ENCODE measurements at places on chromosomes 4 and X. TPM values are rescaled to one million over a fixed set of nuclear protein-coding genes. Genes with fewer than 3 reads are reported as not detected.

DNA sequence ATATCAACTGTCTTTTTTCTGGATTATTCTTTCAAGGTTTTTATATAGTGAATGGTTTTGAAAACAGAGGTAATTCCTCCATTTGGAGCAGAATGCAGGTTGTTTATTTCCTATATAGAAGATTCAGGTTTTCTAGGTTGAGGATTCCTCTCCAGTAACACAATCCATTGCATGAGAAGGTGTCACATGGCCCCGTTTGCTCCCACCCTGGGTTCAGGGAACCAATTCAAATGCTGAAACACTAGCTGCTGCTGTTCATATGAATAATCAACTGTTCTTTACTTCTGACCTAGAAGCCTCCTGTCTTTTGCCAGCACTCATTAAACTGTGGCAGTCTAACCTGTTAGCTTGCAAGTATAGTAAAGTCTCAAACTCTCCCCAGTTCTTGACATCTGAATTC, 1316.9 kb upstream of the TENM3 start:
- DNase-seq: no peak
- H3K4me1 ChIP-seq: no peaks in the 10 kb centered on the region
- H3K36me3 ChIP-seq: no peaks in the 10 kb centered on the region
- no peaks in the 10 kb centered on the region for H3K27me3 ChIP-seq
- no peak overlapping the region for H3K27ac ChIP-seq
- no peak overlapping the region for H3K4me3 ChIP-seq

DNA sequence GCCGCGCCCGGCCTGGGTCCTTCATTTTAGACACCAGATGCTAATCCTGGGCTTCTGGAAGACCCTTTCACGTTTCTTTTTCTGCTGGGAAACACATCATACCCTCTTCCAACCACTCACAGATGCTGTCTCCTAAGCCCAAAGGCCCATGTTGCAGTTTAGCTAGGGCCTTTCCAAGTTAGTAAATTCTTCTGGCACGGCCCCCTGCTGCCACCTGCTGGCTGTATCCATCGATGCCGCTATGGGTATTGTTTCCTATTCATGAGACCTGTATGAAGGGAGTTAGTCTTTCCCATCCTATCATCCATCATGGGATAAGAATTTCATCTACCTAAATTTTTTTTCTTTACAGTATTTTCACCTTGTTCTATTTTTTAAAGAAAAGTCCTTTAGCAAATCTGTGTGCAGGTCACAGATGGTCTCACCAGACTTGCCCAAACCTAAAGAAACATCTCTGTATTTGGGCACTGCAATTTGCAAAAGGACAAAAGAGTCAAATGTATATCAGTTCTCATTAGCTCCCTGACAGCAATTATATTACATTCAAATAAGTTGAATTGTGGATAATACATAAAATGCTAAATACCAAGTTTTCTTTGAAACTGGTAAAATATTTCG, 37.8 kb upstream of the SLC9A7 start:
- H3K36me3 ChIP-seq: no peaks in the 10 kb centered on the region
- peak; percentile 58 for DNase-seq
- H3K27me3 ChIP-seq: no peaks in the 10 kb centered on the region
- no peak overlapping the region for H3K27ac ChIP-seq
- H3K4me1 ChIP-seq: no peaks in the 10 kb centered on the region

- DNase-seq: no peak
- H3K27me3 ChIP-seq: no peaks in the 10 kb centered on the region
- no peak overlapping the region for H3K27ac ChIP-seq
Observed at GRCh38 chr4:144494280-144494679, 151.7 kb upstream of the HHIP start.

DNA sequence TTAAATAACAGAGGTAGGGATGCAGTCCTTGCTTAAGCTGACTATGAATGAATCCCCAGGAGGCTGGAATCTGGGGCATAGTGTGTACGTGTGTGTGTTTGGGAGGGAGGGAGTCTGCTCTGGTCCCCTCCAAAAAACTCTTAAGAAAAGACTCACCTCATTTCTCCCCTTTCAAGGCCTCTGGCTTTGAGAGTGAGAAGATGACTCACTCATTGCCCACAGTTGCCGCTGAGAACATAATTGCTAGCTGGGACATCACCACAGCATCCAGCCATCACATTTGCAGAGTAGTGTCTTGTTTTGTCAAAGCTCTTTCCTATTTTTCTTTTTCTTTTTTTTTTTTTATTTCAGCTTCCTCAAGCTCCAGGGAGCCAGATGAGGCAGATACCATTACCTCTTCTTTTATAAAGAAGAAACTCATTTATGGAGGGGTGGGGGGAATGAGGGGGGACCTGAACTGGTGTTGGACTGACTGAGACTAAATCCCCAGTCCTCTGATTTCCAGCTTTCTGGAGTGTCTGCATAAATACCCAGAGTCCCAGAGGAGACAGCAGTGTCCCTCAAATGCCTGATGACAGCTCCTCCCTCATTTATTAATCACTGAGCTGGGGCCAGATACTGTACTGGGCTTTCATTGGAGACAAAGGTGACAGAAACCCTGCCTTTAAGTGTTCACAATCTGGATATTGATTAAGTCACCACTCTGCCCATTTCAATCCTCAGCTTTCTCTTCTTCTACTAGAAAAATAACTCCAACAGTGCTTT, 61.9 kb upstream of the LAS1L start:
- H3K4me3 ChIP-seq: no peak overlapping the region
- peaks cover 14% of the 10 kb centered on the region for H3K4me1 ChIP-seq
- no peaks in the 10 kb centered on the region for H3K36me3 ChIP-seq
- H3K27me3 ChIP-seq: no peaks in the 10 kb centered on the region
- DNase-seq: no peak

DNA sequence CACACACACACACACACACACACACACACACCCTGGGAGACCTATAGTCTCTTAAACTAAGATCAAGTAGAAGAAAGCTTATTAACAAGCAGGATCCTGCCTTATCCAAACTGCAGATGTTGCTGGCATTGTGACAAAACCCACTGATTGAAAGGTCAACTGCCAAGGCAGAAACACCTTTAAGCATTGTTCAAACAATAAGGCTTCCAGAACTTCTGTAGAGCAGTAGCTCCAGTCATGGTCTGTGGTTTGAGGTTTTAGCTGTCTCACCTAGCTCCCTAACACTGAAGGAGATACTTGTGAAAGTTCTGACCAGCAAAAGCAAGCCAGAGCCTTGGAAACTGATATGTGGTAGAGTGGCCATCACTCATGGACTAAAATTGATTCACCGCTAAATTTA, 59.8 kb downstream of the PTCHD1 start:
- no peak overlapping the region for H3K4me3 ChIP-seq
- H3K27ac ChIP-seq: no peak overlapping the region
- no peaks in the 10 kb centered on the region for H3K36me3 ChIP-seq
- peaks cover 9% of the 10 kb centered on the region for H3K27me3 ChIP-seq
- H3K4me1 ChIP-seq: peaks cover 2% of the 10 kb centered on the region

DNA sequence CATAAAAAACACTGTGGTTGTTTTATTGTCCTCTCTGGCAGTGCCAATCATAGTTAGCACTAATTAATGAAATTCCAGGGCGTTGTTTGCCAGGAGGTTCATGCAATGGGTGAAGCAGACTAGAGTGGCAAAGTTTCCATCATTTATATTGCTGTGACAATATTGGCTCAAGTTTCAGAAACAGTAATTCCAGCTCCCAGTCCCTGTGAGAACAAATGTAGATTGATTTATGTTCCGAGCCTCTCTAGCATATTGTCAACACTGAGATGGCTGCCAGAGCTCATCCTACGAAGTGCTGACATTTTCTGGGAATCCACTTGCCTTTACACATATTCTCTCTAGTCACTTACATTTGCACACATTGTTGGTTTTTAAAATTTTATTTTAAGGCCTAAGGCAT, 440.0 kb upstream of the IGFBP7 start:
- H3K36me3 ChIP-seq: no peaks in the 10 kb centered on the region
- no peak overlapping the region for H3K27ac ChIP-seq
- DNase-seq: peak; percentile 71
- no peak overlapping the region for H3K4me3 ChIP-seq
- no peaks in the 10 kb centered on the region for H3K27me3 ChIP-seq
- no peaks in the 10 kb centered on the region for H3K4me1 ChIP-seq

- no peaks in the 10 kb centered on the region for H3K36me3 ChIP-seq
- no peaks in the 10 kb centered on the region for H3K27me3 ChIP-seq
- no peak overlapping the region for H3K27ac ChIP-seq
Observed at GRCh38 chr4:171612907-171613306, 200.3 kb upstream of the GALNTL6 start.

GRCh38 chr4:10003666-10004065, 17.6 kb downstream of the SLC2A9 start:
- H3K4me3 ChIP-seq: no peak overlapping the region

DNA sequence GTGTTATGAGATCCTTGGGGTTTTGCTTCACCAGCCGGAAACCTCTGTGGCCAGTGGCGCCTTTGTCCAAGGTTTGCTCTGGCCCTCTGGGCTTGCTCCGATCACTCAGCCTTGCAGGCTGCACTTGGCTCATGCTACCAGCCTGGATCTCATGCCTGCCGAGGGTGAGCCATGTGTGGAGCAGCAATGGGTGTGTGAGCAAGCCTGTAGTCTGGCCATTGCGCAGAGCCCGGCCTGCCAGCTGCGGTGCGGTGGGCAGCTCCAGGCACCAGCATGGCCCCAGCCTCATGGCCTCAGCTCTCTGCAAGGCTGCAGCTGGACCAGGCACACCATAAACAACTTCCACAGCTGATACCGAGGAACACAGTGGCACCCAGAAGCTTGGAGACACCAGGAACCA, 17.8 kb downstream of the SULT1B1 start:
- H3K27ac ChIP-seq: no peak overlapping the region
- H3K4me1 ChIP-seq: no peaks in the 10 kb centered on the region
- H3K36me3 ChIP-seq: no peaks in the 10 kb centered on the region
- no peaks in the 10 kb centered on the region for H3K27me3 ChIP-seq

GRCh38 chr4:181799561-181800069, 443.6 kb upstream of the TENM3 start:
- H3K27me3 ChIP-seq: no peaks in the 10 kb centered on the region
- no peak overlapping the region for H3K27ac ChIP-seq
- no peaks in the 10 kb centered on the region for H3K4me1 ChIP-seq
- H3K4me3 ChIP-seq: no peak overlapping the region
- no peak for DNase-seq
- no peaks in the 10 kb centered on the region for H3K36me3 ChIP-seq

- H3K36me3 ChIP-seq: no peaks in the 10 kb centered on the region
- H3K27ac ChIP-seq: no peak overlapping the region
- H3K27me3 ChIP-seq: no peaks in the 10 kb centered on the region
- no peaks in the 10 kb centered on the region for H3K4me1 ChIP-seq
Observed at GRCh38 chr4:176563591-176563990, 229.1 kb downstream of the VEGFC start.

- no peak overlapping the region for H3K27ac ChIP-seq
- H3K4me1 ChIP-seq: peaks cover 3% of the 10 kb centered on the region
- H3K4me3 ChIP-seq: no peak overlapping the region
- DNase-seq: no peak
Observed at GRCh38 chrX:39941332-39941920, 156.3 kb downstream of the BCOR start.

DNA sequence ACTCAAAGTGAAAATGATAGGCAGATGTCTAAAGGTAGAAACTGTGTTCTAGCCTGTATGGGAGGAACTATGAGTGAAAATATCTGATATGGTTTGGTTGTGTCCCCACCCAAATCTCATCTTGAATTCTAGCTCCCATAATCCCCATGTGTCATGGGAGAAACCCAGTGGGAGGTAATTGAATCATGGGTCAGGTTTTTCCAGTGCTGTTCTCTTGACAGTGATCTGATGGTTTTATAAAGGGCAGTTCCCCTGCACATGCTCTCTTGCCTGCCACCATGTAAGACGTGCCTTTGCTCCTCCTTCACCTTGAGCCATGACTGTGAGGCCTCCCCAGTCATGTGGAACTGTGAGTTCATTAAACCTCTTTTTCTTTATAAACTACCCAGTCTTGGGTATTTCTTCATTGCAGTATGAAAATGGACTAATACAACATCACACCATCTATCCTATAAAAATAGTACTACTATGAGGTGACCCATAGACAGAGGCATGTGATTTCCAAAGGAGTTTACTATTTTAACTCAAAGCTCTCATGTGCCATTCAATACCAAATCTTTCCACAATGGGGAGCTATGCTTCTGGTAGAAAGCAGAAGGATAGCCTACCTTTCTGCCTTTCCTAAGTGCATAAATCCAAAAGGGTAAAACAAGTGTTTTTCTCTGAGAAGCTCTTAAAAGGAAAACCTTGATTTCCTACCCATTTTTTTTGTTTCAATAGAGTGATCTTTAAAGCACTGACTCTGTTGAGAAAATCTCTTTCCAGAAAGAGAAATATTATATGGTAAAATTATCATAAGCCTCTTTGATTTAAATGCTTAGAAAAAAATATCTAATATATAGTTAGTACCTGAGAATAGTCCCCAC, 38.8 kb downstream of the SEC31A start:
- peaks cover 48% of the 10 kb centered on the region for H3K36me3 ChIP-seq
- no peaks in the 10 kb centered on the region for H3K27me3 ChIP-seq
- H3K4me1 ChIP-seq: no peaks in the 10 kb centered on the region
- H3K4me3 ChIP-seq: no peak overlapping the region
- peak; percentile 11 for DNase-seq

GRCh38 chr4:71206763-71207162, 132.1 kb upstream of the SLC4A4 start:
- H3K36me3 ChIP-seq: no peaks in the 10 kb centered on the region
- no peaks in the 10 kb centered on the region for H3K27me3 ChIP-seq
- H3K4me1 ChIP-seq: no peaks in the 10 kb centered on the region
- H3K27ac ChIP-seq: no peak overlapping the region
- no peak for DNase-seq

DNA sequence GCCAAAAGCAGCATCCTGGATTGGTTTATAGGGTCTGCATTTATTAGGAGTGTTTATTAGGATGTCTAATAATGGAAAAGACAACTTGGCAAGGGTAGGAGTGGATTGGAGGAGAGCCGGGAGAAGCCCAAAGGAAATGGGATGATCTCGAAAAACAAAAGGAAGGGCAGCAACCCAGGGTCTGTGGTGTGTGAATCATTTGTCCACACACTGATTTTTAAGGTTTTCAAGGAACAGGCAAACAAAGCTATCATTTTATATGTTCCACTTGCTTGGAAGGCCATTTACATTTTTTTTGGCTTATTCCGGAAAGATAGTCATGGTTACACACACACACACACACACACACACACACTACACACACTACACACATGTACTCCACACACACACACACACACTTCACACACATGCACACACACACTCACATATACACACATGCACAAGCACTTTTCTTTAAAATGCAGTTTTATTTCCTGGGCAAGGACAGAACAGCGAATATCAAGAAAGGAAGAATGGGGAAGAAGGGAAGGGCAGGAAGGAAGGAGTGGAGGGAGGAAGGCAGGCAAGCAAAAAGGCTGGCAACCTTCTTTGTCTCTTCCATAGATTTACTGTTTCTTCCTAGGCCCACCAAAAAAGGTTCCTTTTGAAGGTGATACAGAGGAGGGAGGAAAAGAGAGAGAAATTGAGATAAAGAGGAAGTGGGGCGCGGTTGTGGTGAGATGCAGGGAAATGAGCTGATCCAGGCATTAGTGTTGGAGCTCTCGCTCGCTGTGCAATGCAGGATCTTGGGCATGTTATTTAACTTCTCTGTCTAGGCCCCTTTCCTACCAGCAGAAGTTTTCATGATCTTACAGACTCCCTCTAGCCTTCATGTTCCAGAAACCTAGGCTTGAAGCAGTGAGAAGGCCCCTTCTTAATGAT, 88.6 kb upstream of the MAML3 start:
- H3K36me3 ChIP-seq: no peaks in the 10 kb centered on the region
- peak; percentile 34 for DNase-seq
- peak overlapping the region; percentile 43 for H3K27ac ChIP-seq

SUPT20HL1 gene
- total RNA-seq: 0.04 TPM

DRD5 gene
- total RNA-seq: 0.09 TPM

ARSH gene
- total RNA-seq: not detected

XAGE1A gene
- total RNA-seq: not detected

PRRG3 gene
- total RNA-seq: 12.6 TPM

BBS12 gene
- total RNA-seq: 3.9 TPM

TRIM61 gene
- 2.1 TPM for total RNA-seq
